H4 (cell line): ENCODE measurements at places on chromosomes 13 and 19. TPM values are rescaled to one million over a fixed set of nuclear protein-coding genes. Genes with fewer than 3 reads are reported as not detected.

DNA sequence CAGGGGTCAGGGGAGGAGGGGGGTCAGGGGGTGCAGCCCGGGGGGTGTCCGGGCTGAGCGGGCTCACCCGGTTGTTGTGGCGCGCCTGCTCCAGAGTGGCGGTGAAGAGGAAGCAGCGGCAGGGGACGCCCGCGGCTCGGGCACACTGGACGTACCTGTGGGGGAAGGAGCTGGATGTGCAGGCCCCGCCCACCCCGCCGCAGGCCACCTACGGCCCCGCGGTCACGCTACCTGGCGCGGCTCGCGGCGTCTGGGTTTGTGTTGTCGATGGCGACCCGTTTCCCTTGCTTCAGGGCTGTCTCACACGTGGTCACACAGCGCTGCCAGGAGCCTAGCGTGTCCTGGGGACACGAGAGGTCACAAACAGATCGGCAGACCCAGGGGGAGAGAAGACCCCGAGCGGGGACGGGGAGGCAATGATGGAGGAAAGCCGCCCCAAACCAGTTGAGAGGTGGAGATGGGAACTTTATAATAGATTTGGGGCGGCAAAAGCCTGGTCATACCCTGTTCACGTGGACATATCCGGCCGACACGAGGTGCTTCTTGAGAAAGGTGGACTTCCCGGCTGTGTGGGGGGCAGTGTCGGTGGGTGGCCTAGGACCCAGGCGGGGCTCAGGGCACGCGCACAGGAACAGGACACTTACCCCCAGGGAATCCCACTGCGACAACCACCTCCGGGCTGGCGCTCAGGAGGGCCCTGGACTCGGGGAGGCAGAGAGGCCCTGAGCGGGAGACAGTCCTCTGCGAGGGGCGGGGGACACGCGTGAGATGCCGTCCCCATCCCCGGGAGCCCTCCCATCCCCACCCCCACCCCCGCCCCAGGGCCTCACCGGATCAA is 5.6 kb downstream of the PNKP start:
- DNase-seq: no peak

GRCh38 chr13:43080199-43080598 is 56.8 kb downstream of the DNAJC15 start:
- no peak for DNase-seq

- no peak for DNase-seq
These were observed 190.6 kb downstream of the TUBA3C start for GRCh38 chr13:18991060-18991459.

DNA sequence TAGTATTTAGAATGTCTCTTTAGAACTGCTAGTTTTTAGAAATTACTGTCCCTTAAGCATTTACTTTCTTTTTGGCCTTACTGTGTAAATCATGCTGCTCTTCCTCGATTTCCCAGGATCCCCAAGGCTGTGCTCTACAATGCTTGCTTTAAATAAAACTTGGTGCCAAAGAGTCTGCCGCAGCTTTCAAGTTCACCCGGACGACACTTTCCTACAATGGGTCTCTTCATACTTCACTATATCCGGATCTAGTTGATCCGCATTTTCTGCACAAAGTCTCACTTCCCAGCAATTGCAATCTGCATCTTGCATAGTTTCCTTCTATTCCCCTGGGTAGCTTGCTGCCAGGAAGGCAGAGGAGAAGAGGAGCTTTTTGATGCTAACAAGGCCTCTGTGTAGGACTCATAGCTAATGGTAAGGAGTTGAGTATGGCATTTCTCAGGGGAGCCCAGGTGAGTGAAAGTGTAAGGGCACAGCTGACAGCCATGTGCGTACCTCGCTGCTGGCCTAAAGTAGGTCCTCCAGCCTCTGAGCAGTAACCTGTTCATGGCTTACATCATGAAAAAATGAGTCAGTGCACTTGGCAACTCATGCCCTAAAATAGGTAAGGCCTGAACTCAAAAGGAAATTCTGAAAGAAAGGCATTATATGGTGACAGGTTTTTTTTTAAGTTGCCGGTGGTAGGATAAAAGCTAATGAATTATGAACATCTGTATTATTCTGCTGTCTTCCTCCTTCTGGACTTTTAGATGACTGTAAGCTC is 101.6 kb downstream of the ENOX1 start:
- DNase-seq: no peak

- no peak for DNase-seq
These were observed 96.5 kb downstream of the DCT start for GRCh38 chr13:94382960-94383359.

DNA sequence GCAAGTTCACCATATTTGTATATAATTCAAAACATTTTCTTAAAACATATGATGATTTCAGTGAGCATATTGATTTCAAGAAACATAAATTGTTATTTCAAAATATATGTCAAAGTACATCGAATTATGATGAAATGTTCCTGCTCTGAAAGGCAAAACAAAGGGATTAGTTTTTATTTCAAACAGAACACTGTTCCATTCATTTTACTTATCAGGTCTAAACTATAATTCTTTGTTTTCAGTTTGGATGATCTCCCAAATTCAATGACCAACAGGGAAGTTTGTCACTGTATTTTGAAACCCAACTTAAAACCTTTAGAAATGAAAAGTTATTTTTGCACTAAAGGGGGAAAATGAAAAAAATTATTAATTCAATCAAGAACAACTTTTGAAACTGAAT is 610.2 kb downstream of the SLITRK1 start:
- no peak for DNase-seq

GRCh38 chr19:6198896-6199239 is 63.4 kb downstream of the ACSBG2 start:
- DNase-seq: no peak

- DNase-seq: no peak
These were observed 4.3 kb downstream of the CYP2B6 start for GRCh38 chr19:40995355-40995754.

DNA sequence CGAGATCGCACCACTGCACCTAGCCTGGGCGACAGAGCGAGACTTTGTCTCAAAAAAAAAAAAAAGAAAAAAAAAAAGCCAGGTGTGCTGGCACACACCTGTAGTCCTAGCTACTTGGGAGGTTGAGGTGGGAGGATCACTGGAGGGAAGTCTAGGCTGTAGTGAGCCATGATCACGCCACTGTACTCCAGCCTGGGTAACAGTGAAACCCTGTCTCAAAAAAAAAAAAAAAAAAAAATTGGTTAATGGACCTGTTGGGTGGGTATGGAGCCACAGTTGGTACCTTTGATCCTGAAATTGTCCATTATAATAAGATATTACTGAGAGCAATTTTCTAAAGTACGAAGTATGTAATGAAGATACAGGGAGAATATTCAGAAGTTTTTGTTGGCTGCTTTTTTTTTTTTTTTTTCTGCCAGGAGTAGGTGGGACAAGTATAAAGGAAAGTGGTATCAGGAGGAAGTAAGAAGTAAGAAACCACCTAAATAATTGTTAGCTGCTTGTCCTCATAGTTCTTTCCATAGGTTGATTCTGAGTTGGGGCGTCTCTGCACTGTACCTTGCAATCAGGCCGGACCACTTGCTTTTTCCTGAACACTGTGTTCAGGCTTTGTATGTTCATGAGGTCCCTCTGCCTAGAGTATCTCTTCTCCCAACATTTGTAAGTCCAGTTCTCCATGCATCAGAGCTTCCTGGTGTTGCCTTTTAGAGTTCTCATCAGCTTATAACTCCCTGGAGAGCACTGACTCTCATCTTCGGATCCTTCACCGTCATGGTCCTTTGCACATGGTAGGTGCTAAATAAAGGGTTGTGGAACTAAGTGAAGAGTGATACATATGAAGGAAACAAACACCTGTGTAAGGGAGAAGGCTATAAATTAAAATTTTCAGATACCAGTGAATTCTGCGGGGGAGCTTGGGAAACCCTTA is 31.7 kb downstream of the ARHGAP35 start:
- DNase-seq: no peak

DNA sequence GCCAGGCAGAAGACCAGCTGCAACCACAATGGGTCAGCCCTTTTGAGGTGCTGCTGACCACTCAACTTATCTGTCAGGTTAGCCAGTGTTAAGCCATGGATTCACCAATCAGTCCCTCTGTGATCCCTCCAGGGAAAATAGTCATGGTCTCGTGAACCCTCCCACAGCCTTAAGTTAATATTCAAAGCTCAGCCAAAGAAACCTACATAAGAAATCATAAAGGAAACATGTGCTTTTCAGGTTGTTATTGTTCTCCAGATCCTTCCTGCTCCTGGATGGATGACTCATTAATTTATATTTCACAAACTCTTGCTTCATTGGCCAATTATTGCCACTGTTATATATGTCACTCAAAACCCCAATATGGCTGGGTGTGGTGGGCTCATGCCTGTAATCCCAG is 161.9 kb downstream of the B3GLCT start:
- no peak for DNase-seq

GRCh38 chr13:37984357-37984756 is 114.8 kb upstream of the TRPC4 start:
- DNase-seq: no peak

DNA sequence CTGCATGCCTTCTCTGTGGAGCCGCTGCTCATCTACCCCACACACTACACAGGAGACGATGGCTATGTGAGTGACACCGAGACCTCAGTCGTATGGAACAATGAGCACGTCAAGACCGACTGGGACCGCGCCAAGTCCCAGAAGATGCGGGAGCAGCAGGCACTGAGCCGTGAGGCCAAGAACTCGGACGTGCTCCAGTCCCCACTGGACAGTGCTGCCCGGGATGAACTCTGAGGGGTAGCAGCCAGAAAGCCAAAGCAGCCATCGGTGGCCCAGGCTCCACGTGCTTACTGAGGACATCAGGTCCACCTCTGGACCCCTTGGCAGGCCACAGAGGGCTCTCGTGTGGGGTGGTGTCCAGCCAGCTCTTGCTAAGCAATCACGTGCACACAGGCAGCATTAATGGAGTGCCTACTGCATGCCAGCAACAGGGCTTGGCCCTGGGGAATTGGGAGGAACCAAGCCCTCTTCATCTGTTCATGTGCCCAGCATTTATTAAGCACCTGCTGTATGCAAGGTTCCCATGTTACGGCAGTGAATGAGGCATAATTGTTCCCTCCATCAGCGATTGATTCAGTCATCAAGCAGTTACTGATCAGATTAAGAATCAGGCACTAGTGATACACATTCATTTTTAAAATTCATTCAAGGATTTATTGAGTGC is 25.9 kb downstream of the COLGALT1 start:
- DNase-seq: no peak

GRCh38 chr13:39879286-39880035 is 224.0 kb downstream of the COG6 start:
- no peak for DNase-seq

GRCh38 chr19:46353730-46354528 is 7.0 kb downstream of the PPP5C start:
- DNase-seq: no peak

Gene LAMP1
- total RNA-seq: 77.3 and 82.2 TPM in 2 replicates

Gene AMH
- 0.68 and 1.0 TPM in 2 replicates for total RNA-seq

Gene NCCRP1
- not detected in 2 replicates for total RNA-seq

Gene ZNF93
- 5.4 and 8.3 TPM in 2 replicates for total RNA-seq

Gene SYNE4
- total RNA-seq: 0.60 and 0.94 TPM in 2 replicates
